Neural crest cell (in vitro differentiated cells): ENCODE measurements at places on chromosomes 6 and 20. TPM values are rescaled to one million over a fixed set of nuclear protein-coding genes. Genes with fewer than 3 reads are reported as not detected.

DNA sequence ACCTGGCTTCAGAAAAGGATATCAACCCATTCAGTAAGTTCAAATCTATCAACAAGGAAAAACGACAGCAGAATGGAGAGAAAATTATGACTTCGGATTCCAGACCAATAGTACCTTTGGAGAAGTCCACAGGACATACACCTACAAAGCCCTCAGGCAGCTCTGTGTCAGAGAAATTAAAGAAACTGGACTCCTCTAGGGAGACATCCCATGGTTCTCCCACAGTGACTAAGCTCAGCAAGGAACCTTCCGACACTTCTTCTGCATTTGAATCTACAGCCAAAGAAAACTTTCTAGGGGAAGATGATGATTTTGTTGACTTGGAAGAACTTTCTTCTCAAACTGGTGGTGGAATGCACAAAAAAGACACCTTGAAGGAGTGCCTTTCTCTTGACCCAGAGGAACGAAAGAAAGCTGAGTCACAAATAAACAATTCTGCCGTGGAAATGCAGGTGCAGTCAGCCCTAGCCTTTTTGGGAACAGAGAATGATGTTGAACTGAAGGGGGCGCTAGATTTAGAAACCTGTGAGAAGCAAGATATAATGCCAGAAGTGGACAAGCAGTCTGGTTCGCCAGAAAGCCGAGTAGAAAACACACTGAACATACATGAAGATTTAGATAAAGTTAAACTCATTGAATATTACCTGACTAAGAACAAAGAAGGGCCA is 67.4 kb upstream of the HINT3 start:
- H3K4me1 ChIP-seq, result no peaks in the 10 kb centered on the region
- H3K36me3 ChIP-seq, result peaks cover 3% of the 10 kb centered on the region
- no peak for DNase-seq
- no peaks in the 10 kb centered on the region for H3K27me3 ChIP-seq
- no peak overlapping the region for H3K4me3 ChIP-seq
- no peak overlapping the region for H3K27ac ChIP-seq

CTAGE9 gene
- total RNA-seq, result not detected in 2 replicates

- peak overlapping the region; percentile 95 for H3K4me3 ChIP-seq
- H3K36me3 ChIP-seq, result peaks cover 16% of the 10 kb centered on the region
- H3K27ac ChIP-seq, result peak overlapping the region; percentile 97
- no peaks in the 10 kb centered on the region for H3K27me3 ChIP-seq
- no peak for DNase-seq
- H3K4me1 ChIP-seq, result peaks cover 53% of the 10 kb centered on the region
Measured at GRCh38 chr6:18263418-18264218, 712 bp downstream of the DEK start.

DNA sequence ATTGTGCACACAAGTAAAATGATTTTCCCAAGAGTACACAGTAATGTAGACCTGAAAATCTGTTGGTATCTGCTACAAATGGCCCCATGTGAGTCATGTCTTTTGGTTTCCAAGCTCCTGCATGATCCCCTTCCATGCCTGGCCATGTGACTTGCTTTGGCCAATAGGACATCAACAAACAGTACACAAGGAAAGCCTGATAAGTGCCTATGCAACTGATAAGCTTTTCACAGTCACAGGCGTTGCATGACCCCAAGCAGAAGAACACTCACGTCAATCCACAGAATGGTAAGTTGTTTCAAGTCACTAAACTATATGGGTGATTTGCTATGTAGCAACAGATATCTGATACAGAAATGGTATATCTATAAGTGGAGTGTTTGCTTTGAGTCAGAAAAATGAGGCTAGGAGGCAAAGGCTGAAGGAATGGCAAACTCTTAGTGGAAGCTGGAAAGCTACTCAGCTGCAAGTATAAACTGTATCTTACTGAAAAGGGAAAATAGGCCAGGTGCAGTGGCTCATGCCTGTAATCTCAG is 160.1 kb upstream of the BEND3 start:
- no peak overlapping the region for H3K27ac ChIP-seq
- H3K4me1 ChIP-seq, result peaks cover 4% of the 10 kb centered on the region
- H3K27me3 ChIP-seq, result no peaks in the 10 kb centered on the region
- DNase-seq, result no peak

GRCh38 chr6:27128311-27129094 is 119.0 kb upstream of the PRSS16 start:
- peaks cover 2% of the 10 kb centered on the region for H3K27me3 ChIP-seq
- H3K36me3 ChIP-seq, result no peaks in the 10 kb centered on the region
- H3K4me1 ChIP-seq, result peaks cover 21% of the 10 kb centered on the region
- no peak overlapping the region for H3K27ac ChIP-seq
- peak overlapping the region; percentile 40 for H3K4me3 ChIP-seq

DNA sequence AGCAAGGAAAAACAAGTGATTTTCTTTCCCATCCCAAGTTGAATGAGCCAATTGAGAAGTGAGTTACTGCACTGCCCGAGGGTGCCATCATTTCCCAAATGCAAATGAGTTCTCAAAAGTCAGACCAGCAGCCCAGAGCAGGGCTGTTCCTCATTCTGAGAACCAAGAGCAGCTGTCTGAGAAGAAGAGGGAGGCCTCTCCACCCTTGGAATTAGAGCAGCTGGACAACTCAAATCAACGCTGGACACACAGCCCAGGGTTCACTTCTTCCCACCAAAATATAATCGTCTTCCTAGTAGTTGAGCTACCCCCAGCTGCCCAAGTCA is 4.6 kb upstream of the PREX1 start:
- DNase-seq, result no peak
- peak overlapping the region; percentile 62 for H3K4me3 ChIP-seq
- no peaks in the 10 kb centered on the region for H3K27me3 ChIP-seq
- peaks cover 33% of the 10 kb centered on the region for H3K4me1 ChIP-seq
- H3K27ac ChIP-seq, result peak overlapping the region; percentile 14

MTFR2 gene
- total RNA-seq, result 5.7 and 6.7 TPM in 2 replicates

LATS1 gene
- total RNA-seq, result 27.4 and 32.7 TPM in 2 replicates

BPIFB6 gene
- not detected in 2 replicates for total RNA-seq

- no peaks in the 10 kb centered on the region for H3K27me3 ChIP-seq
- no peak for DNase-seq
- no peak overlapping the region for H3K4me3 ChIP-seq
Measured at GRCh38 chr6:132910759-132911158, 96.4 kb downstream of the RPS12 start.

DNA sequence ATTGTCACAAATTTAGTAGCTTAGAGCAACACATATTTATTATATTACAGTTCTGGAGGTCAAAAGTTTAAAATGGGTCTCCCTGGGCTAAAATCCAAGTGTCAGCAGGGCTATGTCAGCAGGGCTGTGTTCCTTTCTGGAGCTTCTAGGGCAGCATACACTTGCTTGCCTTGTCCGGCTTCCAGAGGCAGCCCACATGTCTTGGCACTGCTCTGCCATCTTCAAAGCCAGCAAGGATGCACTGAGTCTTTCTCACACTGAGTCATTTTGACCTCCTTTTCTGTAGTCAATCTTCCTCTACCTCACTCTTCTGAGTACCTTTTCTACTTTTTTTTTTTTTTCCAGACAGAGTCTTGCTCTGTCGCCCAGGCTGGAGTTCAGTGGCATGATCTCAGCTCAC is 39.0 kb downstream of the ADGRF4 start:
- H3K27ac ChIP-seq, result no peak overlapping the region
- no peaks in the 10 kb centered on the region for H3K27me3 ChIP-seq
- peaks cover 4% of the 10 kb centered on the region for H3K4me1 ChIP-seq
- H3K36me3 ChIP-seq, result no peaks in the 10 kb centered on the region
- H3K4me3 ChIP-seq, result no peak overlapping the region

- no peak overlapping the region for H3K4me3 ChIP-seq
- no peaks in the 10 kb centered on the region for H3K36me3 ChIP-seq
- no peak for DNase-seq
- no peaks in the 10 kb centered on the region for H3K4me1 ChIP-seq
- no peak overlapping the region for H3K27ac ChIP-seq
- no peaks in the 10 kb centered on the region for H3K27me3 ChIP-seq
Measured at GRCh38 chr6:2378891-2379652, 133.7 kb upstream of the GMDS start.

- no peak for DNase-seq
- no peaks in the 10 kb centered on the region for H3K27me3 ChIP-seq
- H3K27ac ChIP-seq, result no peak overlapping the region
- no peaks in the 10 kb centered on the region for H3K36me3 ChIP-seq
- peaks cover 19% of the 10 kb centered on the region for H3K4me1 ChIP-seq
Measured at GRCh38 chr6:71106276-71106675, 149.4 kb upstream of the B3GAT2 start.

DNA sequence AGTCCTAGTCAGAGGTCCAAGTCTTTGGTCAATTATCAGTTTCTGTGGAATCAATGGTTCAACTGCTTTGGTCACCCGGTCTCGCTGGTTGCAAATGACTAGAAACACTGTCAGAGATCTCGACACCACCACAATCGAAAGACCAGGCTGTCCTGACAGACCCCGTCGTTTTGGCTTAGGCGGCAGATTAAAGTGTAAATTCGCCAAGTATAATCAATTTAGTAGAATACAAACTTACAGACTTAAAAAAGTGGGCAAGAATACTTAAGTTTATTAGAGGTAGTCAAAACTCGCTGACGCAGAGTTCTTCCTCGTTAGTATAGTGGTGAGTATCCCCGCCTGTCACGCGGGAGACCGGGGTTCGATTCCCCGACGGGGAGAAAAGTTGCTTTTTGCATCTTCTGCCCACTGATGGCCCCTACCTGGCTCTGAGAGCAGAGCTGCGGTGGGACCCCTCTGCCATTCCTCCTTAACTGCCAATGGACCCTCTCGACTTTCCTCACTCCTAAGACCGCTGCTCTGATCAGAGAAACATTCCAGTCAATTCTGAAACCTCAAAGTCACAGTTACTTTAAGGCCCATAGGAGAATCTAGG is 30.6 kb upstream of the ZNF184 start:
- no peaks in the 10 kb centered on the region for H3K36me3 ChIP-seq
- peaks cover 14% of the 10 kb centered on the region for H3K4me1 ChIP-seq
- peak overlapping the region; percentile 88 for H3K4me3 ChIP-seq
- DNase-seq, result peak; percentile 78

DNA sequence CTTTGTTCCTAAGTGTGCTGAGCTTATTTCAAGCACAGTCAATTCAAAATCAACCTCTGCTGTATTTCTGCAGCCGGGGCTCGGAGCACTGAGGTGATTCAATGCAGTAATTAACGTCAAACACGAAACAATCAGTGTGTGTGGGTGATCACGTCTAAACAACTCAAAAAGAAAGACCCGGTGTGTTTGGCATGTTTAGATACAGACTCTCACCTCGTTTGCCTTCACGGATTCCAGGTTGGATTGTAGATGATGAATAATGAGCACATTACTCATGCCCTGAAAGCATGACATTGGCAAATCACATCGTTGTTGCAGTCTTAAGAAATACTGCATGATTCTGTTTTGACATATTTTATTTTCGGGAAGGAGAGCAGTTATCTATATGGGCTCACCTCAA is 231.0 kb downstream of the QKI start:
- no peaks in the 10 kb centered on the region for H3K36me3 ChIP-seq
- no peak overlapping the region for H3K4me3 ChIP-seq
- no peak overlapping the region for H3K27ac ChIP-seq
- DNase-seq, result no peak
- peaks cover 25% of the 10 kb centered on the region for H3K4me1 ChIP-seq

DNA sequence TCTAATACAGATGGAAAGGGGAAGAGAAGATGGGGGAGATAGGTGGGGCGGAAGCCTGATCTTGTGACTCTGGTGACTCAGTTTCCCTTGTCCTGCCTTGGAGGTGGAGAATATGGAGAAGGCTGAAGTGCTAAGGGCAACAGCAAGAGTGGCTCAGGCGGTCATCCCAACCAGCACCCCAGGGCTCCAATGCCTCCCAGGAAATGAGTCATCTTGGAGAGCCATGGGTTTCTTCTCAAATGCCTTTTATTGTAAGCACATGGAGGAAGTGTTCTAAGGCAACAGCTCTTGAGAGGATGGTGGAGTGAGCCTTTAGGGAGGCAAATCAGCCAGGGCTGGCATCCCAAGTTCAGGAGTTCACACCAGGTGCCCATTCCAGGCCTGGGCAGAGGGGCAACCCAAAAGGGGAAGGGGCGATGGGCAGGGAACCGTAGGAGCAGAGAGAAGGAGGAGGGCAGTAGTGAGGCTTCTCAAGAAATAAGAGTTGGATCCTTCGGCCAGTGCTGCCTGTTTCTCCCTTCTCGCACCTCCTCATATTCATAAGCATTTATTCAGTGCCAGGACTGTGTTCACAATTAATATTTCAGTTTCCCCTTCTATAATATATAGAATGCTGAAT is 13.2 kb upstream of the AHCY start:
- peaks cover 24% of the 10 kb centered on the region for H3K4me1 ChIP-seq
- H3K36me3 ChIP-seq, result no peaks in the 10 kb centered on the region
- DNase-seq, result no peak
- H3K27ac ChIP-seq, result no peak overlapping the region
- H3K27me3 ChIP-seq, result peaks cover 15% of the 10 kb centered on the region
- H3K4me3 ChIP-seq, result no peak overlapping the region

GRCh38 chr20:37850036-37850592 is 52.8 kb upstream of the VSTM2L start:
- H3K36me3 ChIP-seq, result no peaks in the 10 kb centered on the region
- no peak for DNase-seq
- H3K4me3 ChIP-seq, result no peak overlapping the region
- peaks cover 21% of the 10 kb centered on the region for H3K4me1 ChIP-seq
- no peaks in the 10 kb centered on the region for H3K27me3 ChIP-seq

DNA sequence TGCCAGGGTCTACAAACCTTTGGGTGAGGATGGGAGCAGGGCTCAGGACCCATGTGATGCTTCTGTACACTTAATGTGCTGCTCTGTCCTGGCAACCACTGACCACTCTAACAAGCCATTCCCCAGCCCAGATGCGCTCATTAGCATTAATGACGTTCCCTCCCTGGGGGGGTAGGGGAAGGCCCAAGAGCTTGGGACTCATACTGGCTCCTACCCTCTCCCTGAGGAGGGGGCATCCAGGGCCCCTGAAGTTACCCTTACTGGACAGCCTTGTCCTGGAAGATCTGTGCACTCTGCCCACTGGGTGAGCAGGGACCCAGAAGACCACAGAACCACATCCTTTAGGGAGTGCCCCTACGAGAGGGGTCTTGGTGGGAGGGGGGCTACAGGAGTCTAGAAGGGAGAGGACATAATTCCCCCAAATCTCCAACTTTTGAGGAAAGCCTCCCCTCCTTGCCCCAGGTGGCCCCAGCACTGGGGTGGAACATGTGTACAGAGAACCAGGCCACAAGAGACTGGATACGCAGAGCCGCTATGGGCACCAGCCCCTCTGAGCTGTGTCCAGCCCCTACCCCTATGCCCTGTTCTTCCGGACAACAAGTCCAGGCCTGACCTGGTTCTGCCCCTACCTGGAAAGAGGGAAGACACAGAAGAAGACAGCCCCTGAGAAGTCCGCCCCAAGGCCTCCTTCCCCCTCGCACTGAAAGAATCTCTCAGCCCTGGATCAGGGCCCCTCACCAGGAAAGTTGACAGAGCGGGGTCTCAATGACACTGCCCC is 1.4 kb downstream of the TEAD3 start:
- peaks cover 59% of the 10 kb centered on the region for H3K4me1 ChIP-seq
- no peaks in the 10 kb centered on the region for H3K36me3 ChIP-seq
- DNase-seq, result peak; percentile 40
- peaks cover 5% of the 10 kb centered on the region for H3K27me3 ChIP-seq
- peak overlapping the region; percentile 52 for H3K27ac ChIP-seq

DNA sequence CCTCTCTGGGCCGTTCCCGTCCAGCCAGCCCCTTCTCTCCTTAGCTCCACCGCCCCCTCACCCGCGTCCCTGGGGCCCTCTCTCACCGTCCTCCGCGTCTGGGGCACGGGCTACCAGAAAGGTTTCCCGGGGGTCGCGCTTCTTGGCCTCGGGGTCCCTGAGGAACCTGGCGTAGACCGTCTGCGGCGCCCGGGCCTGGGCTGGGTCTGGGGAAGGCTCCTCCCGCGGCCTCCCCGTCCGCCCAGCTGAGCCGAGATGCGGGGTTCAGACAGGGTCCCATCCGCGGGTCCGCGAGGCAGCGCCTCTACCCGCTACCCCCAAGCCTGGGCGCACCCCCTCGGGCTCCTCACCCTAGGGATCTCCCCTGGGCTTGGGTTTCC is 1.1 kb downstream of the TULP1 start:
- peaks cover 27% of the 10 kb centered on the region for H3K4me1 ChIP-seq
- no peaks in the 10 kb centered on the region for H3K27me3 ChIP-seq
- no peak overlapping the region for H3K27ac ChIP-seq
- H3K36me3 ChIP-seq, result no peaks in the 10 kb centered on the region
- no peak for DNase-seq
- no peak overlapping the region for H3K4me3 ChIP-seq
